ENCODE measurements at places on chromosomes 1 and 21. TPM values are rescaled to one million over a fixed set of nuclear protein-coding genes. Genes with fewer than 3 reads are reported as not detected.

RGS16 gene
- 0.07 TPM for total RNA-seq

CCDC30 gene
- 0.20 TPM for total RNA-seq

PRELP gene
- total RNA-seq = not detected

OR6K3 gene
- total RNA-seq = not detected

OLIG2 gene
- total RNA-seq = not detected

CCDC17 gene
- 0.10 TPM for total RNA-seq

PTGFR gene
- 1.7 TPM for total RNA-seq

ZSCAN20 gene
- total RNA-seq = 5.0 TPM

LCE1C gene
- not detected for total RNA-seq

CD48 gene
- total RNA-seq = not detected

ADAMTSL4 gene
- 0.40 TPM for total RNA-seq

DYNLT5 gene
- 1.4 TPM for total RNA-seq

RORC gene
- not detected for total RNA-seq

CD46 gene
- total RNA-seq = 168 TPM

ARHGEF16 gene
- 0.80 TPM for total RNA-seq

LRRC53 gene
- not detected for total RNA-seq

Measured in mammary microvascular endothelial cell (primary cell).